HT-29 (cell line): ENCODE measurements at places on chromosomes 7 and 10. TPM values are rescaled to one million over a fixed set of nuclear protein-coding genes. Genes with fewer than 3 reads are reported as not detected.

The PPP1R17 gene
- not detected in 2 replicates for total RNA-seq

The OPALIN gene
- not detected in 2 replicates for total RNA-seq

The MRLN gene
- not detected in 2 replicates for total RNA-seq

DNA sequence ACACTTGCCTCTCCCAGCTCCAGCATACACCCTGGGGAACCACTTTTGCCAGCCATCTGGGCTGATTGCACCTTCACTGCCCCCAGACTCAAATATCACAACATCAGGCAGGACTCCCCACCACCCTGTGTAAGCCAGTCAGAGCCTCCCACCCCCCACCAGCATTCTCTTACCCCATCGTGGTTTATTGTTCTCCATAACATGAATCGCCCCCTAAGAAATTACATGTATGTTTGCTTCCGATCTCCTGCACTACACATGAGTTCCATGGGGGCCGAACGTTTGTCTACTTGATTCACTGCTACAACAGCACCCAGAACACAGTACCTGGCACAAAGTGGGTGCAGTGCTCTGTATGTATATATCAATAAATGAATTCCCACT lies 39.4 kb downstream of the CREB3L2 start:
- DNase-seq = no peak
